Spinal cord (tissue), 10 donors: ENCODE measurements at places on chromosomes 6 and 20. TPM values are rescaled to one million over a fixed set of nuclear protein-coding genes. Genes with fewer than 3 reads are reported as not detected.

Gene KIAA1755
- 21.6 TPM for total RNA-seq

DNA sequence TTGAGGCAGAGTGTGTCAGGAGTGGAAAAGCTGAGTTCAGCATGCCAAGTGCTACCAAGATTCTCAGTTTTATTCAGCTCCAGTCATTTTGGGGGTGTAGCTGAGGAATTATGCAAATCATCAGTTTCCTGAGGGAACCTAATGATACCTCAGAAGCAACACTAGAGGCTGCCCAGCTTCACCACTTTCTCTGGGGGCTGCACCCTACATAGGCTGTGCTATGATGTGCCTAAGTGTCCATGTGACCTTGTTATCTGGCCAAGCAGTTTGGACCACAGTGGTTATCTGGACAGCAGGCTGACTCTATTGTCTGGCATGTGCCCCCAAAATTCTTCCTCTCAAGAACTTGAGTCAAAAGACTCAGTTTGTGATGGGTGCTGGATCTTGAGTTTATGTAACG, 374.6 kb upstream of the SYNCRIP start:
- no peak for DNase-seq

Gene RWDD2A
- total RNA-seq: 11.4 TPM

DNA sequence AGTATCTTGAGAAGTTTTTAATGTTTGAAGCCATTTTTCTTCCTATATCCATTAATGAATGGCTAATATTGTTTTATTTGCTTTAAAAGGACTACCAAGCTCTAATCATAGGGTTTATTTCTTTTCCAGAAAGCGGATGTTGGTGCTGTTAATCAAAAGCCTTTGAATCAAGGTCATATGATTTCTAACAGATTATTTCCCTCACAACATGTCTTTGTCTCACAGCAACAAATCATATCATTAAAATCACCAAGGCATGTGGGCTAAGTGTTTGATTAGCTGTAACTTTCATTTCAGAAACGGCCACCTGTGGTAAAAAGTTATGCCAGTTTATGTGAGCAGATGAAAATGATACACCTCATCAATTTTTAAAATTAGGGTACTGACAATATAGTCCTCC, 21.7 kb downstream of the TRAF3IP2 start:
- DNase-seq: no peak

GRCh38 chr6:25360621-25361020, 81.4 kb downstream of the CARMIL1 start:
- DNase-seq: no peak

GRCh38 chr6:25280344-25281074, 1.3 kb downstream of the CARMIL1 start:
- peak; percentile 41 for DNase-seq

DNA sequence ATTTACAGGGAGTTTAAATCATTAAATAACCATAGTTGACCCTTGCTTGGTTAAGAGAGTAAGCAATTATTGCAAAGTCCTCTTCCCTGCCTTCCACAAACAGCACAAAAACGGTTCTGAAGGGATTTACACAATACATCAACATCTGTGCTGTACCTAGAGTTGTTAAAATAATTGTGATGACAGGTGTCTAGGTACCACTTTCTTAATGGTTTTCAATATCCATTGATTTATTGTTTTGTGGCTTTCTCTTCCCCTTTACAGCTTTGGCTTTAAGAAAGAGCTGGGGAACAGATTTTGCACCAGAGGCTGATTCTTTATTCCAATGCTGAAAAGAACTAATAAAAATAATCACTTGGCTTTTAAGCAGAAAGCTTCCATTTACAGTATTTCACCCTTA, 598 bp upstream of the SOX4 start:
- DNase-seq: no peak

- no peak for DNase-seq
Measured at GRCh38 chr6:38264605-38265004, 375.1 kb downstream of the BTBD9 start.

Gene XKR7
- 3.7 TPM for total RNA-seq

Gene C6orf141
- 1.4 TPM for total RNA-seq

GRCh38 chr20:45695496-45695895, 6.3 kb upstream of the WFDC13 start:
- no peak for DNase-seq

DNA sequence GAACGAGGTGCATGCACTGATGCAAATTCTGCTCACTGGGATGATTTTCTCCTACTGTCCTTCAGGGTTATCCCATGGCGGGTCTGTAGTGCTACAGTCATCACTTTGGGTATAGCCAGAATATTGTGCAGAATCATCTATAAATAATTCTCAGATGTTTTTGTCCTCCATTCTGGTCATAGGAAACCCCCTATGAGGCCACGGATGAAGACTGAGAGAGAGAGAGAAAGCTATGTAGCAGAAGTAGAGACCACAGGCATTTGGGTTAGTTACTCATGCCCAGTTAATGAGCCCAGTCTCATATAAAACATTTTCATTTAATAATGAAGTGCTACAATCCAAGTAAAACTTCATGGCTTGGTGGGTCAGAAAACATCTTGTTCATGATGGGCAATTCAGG, 145.1 kb upstream of the PLN start:
- no peak for DNase-seq

GRCh38 chr6:24307881-24308280, 50.0 kb downstream of the DCDC2 start:
- peak; percentile 10 for DNase-seq

DNA sequence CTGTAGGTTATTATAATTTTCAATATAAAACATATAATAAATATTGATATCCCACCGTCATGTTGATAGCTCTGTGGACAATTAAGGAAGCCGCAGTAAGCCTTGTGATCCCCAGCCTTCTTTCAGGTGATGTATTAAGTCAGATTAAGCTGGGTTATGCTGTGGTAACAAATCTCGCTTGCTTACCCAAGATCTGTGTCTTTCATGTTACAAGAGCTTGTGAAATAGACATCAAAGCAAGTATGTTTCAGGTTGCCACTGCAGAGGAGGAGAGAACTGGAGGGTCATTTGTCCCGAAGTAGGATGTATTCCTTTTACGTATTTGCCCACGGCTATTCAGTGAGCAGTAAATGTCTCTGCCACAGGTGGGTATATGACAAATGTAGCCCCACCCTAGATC, 17.8 kb upstream of the BCKDHB start:
- DNase-seq: no peak
